ENCODE measurements at places on chromosomes 6 and 20.
A peak's percentile ranks its signal among the peaks of the same experiment; 100 is the strongest.

- no peak for DNase-seq
These were observed 29.6 kb upstream of the VEGFA start for GRCh38 chr6:43740321-43740960.

DNA sequence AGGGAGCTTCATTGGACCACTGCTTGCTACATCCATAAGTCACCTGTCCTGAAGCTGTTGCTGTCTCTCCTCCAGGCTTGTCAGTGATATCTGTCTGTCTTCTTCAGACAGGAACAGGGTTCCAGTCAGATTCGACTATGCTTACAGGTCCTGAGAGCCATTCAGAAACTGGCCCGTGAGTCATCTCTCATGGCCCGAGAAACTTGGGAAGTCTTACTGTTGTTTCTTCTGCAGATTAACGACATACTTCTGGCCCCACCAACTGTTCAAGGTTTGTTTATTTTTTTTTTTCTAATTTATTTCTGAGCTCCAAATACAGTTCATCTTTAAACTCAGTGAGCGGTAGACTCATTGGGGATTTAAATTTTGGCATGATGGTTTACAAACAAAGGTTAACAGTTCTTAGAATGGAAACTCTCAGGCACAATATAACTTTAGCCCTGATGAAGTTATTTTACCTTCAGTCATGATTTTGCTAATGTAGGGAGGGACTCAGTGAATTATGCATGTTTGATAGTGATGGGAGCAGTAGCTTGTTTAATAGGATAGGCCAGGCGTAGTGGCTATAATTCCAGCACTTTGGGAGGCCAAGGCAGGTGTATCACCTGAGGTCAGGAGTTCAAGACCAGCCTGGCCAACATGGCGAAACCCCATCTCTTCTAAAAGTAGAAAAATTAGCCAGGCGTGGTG lies 24.7 kb downstream of the RALGAPB start:
- no peak for DNase-seq

- DNase-seq, result no peak
These were observed 54.5 kb downstream of the DZANK1 start for GRCh38 chr20:18412221-18412901.

DNA sequence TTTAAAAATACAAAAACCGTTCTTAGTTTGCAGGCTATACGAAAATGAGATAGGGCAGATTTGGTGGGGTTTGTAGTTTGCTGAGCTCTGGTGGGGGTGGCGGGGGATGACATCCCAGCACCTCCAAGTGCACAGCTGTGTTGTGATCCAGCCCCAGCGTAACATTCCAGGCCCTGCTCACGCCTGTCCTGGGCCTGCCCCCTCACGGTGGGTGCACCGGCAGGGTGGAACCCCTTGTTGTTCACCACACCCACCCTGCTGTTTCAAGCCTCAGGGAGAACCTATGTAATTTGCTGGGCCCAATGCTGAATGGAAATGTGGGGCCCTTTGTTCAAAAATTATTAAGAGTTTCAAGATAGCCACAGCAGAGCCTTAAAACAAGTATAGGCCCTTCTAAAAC lies 25.0 kb downstream of the ARMC2 start:
- DNase-seq, result no peak

GRCh38 chr6:150144294-150144868 lies 1.5 kb downstream of the PPP1R14C start:
- DNase-seq, result no peak

DNA sequence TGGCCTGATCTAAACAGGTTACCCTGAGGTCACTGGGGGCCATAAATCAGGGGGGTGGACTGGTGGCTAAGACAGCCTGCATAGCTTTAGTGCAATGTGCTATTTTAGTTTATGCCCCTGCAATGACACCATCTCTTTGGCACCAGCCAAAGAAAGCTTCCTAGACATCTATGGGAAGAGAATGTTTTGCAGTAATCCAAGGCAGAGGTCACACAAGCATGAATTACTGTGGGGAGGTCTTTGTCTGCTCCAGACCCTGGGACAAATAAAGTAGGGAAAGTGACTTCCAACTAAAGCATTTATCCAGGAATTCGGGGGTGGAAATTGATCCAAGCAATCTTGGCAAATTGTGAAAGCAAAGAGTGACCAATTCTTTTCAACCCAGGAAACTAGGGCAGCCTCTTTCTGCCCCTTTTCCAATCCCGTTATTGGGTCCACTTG lies 5.3 kb downstream of the RIPOR2 start:
- no peak for DNase-seq

- no peak for DNase-seq
These were observed 273.8 kb downstream of the CDH4 start for GRCh38 chr20:61525781-61526431.

DNA sequence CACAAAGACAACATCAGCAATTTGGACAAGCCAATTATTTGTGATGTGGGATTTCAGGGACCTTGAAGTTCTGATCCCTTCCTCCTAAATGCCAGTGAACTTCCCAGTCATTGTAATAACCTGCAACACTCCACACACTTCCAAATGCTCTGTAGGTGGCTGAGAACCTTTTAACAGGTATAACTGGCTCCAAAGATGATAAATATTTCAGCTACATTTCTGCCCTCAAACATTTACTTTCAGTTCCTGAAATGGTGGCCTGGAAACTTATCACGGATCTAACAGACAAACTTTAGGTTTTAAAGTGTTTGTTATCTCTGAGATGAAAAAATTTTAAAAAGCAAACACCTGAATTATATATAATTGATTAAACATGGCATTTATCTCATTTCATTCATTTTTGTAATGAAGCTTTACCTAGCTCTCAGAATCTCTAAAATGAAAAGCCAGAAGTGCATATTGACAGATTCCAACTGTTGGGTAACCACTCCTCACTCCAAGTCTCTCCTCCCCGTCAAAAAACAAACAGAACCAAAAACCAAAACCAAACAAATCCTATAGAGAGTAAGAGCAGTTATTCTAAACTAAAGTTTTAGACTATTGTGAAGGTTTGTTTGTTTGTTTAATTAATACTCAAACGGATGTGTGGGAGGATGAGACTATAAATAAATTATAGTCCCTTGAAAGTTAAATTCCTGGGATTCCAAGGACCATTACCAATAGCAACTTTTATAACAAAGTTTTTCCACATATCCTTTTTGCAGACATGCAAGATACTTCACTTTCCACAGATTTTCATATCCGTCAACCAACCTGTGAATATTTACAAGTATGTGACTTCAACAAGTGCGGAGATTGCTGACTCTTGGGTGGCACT lies 12.4 kb upstream of the KIAA0408 start:
- DNase-seq, result no peak

DNA sequence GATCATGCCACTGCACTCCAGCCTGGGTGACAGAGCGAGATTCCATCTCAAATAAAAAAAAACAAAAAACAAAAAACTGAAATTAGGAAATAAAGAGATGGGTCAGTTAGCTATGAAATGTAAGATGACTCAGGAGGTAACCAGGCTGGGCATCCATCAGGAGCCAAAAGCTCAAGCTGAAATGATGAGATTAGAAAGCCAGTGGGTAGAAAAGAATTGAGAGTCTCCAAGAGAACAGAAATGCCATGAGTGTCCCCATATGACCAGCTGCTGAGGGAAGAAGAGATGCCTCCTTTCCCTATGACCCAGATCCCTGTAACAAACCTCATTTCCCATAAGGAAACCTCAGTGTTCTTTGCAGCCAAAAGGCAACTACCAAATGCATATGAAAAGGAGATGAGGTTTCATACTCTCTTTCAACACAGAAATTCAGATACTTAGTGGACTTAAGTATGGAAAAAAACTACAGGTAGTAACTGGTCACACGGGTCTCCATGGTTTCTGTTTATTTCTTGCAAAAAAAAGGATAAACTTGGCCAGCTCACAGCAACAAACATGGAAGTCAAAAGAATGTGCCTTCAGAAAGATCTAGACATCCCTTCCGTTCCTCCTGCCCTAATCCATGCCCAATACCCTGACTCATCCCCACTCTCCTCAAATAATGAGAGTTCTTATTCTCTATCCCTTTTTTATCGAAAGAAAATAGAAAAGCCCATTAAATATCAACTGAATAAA lies 8.1 kb downstream of the ARHGAP18 start:
- DNase-seq, result no peak

- no peak for DNase-seq
These were observed 24.4 kb downstream of the HCRTR2 start for GRCh38 chr6:55198715-55199114.

- DNase-seq, result no peak
These were observed 51.6 kb upstream of the FNDC1 start for GRCh38 chr6:159117563-159117962.

DNA sequence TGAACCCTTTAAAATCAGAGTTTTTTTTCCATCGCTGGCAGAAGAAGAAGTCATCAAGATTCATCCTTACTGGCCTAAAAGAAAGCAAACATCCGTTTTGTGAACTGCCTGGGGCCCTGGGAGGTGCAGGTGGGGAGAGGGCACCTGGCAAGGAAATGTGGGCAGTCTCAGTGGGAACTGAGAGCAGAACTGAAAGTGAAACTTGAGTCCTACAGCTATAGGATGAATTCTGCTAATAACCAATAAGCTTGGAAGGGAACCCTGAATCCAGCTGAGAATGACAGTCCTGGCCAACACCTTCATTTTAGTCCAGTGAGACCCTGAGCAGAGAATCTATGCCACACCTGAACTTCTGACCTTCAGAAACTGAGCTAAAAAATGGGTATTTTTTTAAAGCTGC lies 130.1 kb upstream of the ASCC3 start:
- peak; percentile 36 for DNase-seq

- DNase-seq, result no peak
These were observed 78.3 kb upstream of the SRSF6 start for GRCh38 chr20:43379239-43379917.

- DNase-seq, result no peak
These were observed 775 bp downstream of the PFDN4 start for GRCh38 chr20:54208548-54209176.

All from CD4-positive, alpha-beta T cell treated with Interleukin-10 for 1 hour (primary cell).